Ureter (tissue), 1 donor: ENCODE measurements at places on chromosomes 7 and 10. TPM values are rescaled to one million over a fixed set of nuclear protein-coding genes. Genes with fewer than 3 reads are reported as not detected.

DNA sequence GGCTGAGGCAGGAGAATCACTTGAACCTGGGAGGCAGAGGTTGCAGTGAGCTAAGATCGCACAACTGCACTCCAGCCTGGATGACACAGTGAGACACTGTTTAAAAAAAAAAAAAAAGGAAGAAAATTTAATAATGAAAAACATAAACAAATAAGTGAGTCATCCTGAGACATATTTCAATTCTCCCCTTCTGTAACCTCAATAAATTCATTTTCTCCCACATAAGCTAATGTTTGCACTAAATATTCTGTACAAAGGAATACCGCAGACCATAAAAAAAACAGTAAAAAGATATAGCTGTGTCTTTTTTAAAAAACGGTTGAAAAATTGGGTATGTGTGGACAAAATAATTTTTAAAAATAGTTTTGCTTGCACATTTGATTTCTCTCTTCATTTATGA, 654.0 kb downstream of the KCNMA1 start:
- DNase-seq: no peak

GRCh38 chr10:53904506-53905241, 896.4 kb downstream of the PCDH15 start:
- no peak for DNase-seq

- DNase-seq: no peak
Observed at GRCh38 chr7:23383225-23383624, 84.1 kb downstream of the MALSU1 start.

DNA sequence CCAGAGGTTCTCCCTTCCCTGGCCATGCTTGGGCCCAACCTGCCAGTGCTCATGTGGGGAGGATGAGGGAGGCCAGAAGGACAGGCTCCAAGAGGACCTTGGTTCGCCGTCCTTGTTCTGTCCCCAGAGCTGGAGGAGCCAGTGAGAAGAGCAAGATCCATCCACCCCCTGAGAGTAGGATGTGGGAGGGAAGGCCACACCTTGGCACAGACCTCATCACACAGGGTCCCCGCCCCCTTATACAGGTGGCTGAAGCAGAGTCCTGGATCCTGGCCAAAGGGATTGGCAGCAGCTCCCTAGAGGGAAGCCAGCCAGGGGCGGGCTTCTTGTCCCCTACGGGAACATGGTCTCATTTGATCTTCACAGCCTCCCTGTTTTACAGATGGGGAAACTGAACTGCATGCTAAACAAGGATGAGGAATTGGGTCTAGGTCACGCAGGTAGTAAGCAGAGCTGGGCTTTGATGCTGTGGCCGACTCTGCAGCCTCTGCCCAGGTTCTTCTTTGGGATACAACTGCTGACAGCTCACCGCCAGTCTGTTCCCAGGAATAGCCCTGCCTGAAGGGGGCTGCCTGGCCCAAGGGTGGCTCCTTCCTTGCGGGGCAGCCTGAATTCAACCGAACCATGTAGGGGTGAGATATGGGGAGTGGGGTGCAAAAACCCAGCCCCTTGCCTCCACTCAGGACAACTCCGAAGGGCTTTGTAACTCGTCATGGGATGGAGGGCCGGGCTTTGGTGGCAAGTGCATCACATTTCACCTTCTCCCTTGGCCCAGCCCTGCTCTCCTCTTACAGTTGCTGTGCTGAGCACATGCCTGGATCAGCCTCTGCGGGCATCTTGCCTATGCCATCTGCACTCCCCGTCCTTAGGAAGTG, 62.2 kb upstream of the KDM7A start:
- DNase-seq: peak; percentile 62

Gene GIMAP6
- 26.3 TPM for total RNA-seq
